ENCODE measurements at places on chromosomes 3 and 15. TPM values are rescaled to one million over a fixed set of nuclear protein-coding genes. Genes with fewer than 3 reads are reported as not detected.

Gene ESYT3
- 0.77 TPM for total RNA-seq

Gene GMNC
- total RNA-seq, result 1.6 TPM

Gene KIF7
- total RNA-seq, result 16.2 TPM

Gene ADAMTS7
- 8.5 TPM for total RNA-seq

DNA sequence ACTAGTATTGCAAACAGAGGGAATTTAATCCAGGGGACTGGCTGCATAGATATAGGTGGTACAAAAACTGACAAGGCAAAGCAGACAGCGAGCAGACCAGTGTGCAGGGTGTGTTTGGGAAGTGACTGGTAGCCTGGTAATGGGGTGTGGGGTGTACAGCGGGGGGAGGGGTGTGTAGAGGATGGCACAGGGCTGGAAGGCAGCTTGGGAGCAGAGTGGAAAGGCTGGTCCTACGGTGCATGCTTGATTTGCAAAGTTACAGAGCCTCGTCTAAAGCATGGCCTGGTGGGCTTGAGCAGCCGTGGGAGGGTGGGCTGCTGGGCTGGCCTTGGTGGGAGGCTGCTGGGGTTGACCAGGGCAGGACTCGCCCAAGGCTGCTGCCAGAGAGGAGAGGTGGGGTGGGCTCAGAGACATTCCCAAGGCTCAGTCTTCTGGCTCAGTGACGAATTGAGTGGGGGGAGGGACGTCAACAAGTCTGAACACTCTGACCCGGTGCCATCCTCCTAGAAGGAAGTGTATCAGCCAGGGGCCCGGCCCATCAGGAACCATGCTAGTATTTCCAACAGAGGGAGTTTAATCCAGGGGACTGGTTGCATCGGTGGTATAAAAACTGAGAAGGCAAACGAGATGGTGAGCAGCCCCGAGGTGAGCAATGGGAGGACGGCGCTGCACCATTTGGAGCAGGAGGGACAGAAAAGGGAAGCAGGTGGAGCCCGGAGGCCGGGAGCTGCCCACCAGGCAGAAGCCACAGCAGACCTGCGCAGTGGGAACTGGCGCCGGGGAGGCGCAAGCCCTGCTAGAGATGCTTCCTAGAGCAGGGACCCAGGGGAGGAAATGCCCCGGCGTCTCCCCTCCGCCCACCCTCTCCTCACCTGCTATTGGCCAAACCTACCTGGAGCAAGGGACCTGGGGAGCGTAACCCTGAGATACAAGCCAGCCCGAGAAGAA is 29.2 kb downstream of the CPN2 start:
- DNase-seq, result no peak

DNA sequence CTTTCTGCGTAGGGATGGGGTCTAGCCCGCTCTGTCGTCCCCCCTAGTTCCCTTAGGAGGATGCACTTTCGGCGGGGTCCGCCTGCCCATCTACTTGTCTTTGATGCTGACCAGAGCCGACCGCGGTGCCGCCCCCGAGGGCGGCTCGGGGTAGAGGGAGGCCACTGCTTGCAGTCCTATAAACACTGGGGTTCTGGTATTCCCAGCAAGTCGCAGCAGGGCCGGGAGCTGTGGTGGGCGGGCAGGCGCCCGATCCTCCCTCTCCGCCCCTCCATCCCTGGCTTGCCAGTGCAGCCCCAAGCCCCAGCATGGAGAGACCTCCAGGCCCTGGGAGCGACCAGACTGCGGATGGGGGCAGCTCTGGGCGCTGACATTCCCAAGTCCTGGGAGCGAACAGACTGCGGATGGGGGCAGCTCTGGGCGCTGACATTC is 830 bp downstream of the SEMA4B start:
- no peak for DNase-seq
